ENCODE measurements at places on chromosomes 5 and 9.

DNA sequence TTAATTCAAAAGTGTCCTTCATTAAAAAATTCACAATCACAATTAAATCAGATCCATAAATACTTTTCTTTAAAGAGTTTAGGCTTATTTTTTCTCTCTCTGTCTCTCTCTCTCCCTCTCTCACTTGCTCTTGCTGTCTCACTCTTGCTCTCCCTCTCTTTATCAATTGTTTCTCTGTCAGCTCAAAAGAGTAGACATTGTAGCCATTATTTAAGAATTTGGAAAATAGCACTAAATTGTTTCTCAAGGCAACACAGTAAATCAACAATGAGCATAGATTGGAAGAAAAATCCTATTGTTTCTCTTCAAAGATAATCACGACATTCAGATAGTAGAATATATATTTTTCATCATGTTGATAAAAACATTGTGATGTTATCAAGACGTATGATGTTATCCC, 1114.0 kb downstream of the PTPRD start:
- DNase-seq = no peak

- DNase-seq = no peak
Observed at GRCh38 chr5:67028371-67028770, 168.2 kb downstream of the CD180 start.

GRCh38 chr5:87210076-87210475, 57.6 kb upstream of the RASA1 start:
- no peak for DNase-seq

DNA sequence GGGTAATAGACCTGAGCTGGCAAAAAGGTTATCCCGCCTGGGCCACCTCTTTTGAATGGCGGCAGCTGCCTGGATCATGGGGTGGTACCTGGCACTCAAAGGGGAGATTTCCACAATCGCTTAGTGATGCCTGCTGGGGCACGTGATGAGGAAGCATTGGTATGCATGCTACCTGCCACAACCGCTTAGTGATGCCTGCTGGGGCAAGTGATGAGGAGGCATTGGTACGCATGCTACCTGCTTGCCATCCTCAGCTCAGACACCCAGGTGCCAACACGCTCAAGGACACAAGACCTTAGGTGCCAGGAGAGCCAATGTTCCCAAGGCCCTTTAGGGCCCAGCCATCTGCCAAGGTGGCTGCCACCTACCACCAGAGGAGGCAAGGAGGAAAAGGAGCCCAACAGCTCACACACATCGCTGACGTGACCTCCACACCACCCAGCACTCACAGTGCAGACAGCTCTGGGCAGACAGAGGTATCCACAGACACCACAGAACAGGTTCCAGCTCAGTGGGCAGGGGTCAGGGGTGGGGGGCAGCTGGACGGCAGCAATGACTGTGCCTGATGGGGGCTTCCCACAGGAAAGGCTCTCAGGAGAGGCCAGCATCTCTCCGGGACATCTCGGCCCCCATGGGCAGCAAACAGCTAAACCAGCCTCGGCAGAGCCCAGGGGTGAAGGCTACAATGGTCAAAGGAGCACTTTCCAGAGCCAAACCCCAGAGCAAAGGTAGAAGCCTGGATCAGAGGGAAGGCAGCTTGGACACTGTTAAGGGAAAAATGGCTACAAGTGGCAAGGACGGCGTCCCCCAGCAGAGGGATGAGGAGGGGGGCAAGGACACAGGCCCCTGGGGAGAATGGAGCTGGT, 43.0 kb upstream of the SARDH start:
- DNase-seq = no peak

DNA sequence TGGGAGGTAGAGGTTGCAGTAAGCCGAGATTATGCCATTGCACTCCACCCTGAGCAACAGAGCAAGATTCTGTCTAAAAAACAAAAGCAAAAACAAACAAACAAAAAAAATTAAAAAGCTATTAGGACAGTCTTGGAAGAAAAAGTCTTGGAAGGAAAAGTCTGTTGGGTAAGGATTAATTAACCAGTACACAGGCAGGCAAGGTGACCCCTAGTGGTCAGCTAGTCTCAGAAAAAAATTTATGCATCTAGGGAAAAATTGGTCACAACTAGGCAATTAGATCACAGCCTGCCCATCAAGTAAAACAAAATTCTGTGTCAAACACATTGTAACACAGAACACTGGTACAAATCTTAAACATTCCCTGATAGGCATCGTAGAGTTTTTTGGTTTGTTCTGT, 6.7 kb upstream of the ANKRD18B start:
- DNase-seq = peak; percentile 35

GRCh38 chr5:68033961-68034571, 181.5 kb upstream of the PIK3R1 start:
- no peak for DNase-seq

GRCh38 chr5:18798058-18798457, 1163.8 kb downstream of the TAF11L14 start:
- no peak for DNase-seq

DNA sequence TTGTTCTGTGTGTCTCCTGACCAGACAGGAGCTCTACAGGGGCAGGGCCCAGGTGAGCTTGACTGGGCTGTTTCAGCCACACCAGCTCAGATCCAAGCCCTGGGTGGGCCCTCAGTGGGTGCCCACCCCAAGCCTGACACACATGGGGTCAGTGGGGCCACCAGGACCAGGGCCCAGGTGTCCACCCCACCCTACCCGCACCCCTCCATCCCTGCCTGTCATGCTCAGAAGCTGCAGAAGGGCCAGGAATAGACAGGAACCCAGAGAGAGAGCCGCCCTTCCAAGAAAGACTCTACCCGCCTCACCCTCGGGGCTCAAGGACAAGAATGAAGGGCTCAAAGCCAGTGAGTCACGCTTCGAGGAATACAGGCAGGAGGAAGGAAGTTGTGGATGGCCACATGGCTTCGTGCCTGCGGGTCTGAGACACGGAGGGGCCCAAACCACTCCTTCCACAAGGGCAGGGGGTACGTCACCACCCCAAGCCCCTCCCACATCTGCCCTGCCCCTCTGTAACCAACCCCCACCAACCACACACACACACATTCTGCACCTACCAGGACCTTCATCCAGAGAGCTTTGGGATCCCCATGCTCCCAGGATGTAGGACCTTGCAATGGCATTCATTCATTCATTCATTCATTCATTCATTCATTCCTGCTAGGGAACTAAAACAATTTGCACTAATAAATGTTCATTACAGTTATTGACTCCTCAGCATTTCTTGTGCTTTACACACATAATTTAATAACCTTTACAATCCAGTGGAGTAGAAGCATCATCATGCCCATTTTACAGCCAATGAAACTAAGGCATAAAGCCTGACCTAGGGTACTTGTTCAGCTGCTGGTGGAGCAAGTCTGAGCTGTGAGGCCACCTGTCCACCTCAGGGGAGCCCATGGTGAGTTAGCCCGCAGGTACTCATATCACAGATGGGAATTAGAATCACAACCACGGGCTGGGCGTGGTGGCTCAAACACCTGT, 55.9 kb upstream of the STXBP1 start:
- DNase-seq = peak; percentile 90

GRCh38 chr9:80968611-80969010, 720.7 kb downstream of the TLE1 start:
- peak; percentile 75 for DNase-seq

- DNase-seq = no peak
Observed at GRCh38 chr5:33611877-33612276, 171.1 kb downstream of the TARS1 start.

- peak; percentile 42 for DNase-seq
Observed at GRCh38 chr9:83199240-83199639, 136.3 kb upstream of the RASEF start.

GRCh38 chr9:137485343-137486140, 26.4 kb upstream of the NSMF start:
- DNase-seq = no peak

- DNase-seq = no peak
Observed at GRCh38 chr5:131996210-131997025, 15.0 kb downstream of the ACSL6 start.

DNA sequence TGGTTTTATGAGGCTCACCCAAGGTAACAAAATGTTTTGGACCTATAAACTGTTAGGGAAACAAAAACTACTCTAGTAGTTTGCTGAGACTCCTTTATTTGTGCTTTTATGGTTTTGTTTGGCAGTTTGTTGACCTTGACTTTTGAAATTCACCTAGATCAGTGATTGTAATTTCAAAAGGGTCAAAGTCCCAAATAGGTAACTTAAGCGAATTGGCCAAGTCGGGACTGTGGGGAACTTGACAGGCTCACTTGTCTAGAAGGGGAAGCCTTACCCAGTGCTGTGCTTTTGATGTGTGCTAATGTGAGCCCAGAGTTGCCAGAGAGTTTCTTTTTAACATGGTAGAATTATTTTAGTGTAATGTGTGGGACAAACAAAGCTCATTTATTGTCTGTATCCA, 87.2 kb upstream of the SGCD start:
- no peak for DNase-seq

DNA sequence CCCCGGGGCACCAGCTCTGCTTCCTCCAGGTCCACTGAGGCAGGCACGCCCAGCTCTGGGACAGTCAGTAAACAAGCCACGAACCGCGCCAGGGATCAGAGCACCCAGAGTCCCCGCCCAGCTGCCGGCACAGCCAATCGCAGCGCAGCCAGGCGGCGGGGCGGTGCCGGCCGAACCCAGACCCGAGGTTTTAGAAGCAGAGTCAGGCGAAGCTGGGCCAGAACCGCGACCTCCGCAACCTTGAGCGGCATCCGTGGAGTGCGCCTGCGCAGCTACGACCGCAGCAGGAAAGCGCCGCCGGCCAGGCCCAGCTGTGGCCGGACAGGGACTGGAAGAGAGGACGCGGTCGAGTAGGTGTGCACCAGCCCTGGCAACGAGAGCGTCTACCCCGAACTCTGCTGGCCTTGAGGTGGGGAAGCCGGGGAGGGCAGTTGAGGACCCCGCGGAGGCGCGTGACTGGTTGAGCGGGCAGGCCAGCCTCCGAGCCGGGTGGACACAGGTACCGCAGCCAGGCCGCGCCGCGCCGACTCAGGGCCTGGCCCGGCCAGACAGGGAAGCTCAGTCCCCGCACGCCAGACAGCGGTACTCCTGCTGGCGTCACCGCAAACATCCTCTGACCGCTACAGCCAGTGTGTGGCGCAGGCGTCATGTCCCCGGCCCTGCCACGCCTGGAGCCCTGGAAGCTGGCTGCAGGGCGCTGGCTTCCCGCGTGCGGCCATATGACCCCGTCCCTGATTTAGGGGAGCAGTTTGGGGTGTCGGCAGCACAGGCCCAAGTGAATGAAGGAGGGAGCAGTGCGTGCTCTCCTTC, at the start of gene CTSL:
Gene CTSL, plus strand, starts transcription at position 220 of the 810 bp plus-strand sequence. CDS start 1,485 bp downstream, outside the sequence.
- peak; percentile 77 for DNase-seq

DNA sequence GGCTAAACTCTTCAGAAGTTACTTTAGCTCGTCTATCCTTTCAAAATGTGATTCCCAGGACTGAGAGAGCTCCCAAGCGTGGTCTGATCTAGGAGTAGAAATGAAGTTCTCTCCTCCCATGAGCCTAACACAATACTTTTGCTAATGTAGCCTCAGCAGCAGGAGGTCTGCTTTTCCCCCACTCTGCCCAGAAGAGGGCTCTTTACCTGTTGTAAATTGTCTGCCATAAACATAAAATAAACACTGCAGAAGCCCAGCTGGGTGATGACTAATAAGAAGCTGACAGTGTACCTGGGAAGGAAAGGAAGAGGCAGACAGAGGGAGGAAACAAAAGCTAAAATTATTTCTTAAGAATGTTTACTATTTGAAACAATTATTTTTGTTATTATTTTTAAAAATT, 15.4 kb downstream of the SLC36A3 start:
- DNase-seq = no peak

DNA sequence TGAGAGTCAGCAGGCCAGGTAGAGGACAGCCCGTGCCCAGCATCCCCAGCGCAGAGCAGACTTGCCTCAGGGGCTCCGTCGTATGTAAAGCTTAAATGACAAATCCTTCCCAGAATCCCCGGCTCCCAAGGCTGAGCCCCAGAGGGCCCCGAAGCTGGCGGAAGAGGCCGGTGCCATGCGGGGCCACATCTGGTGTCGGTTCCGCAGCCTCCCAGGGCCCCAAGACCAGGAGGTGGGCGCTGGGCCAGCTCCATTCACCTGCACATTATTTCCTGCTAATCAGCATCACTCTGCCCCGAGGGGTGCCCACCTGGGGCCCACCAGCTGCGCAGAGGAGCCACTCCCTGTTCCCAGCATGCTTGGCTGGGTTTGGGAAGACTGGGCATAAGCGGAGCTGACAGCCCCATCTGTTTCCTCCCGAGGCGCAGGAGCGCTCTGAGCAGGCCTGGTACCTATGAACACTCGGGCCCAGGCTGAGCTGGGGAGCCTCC, 124.0 kb upstream of the PPP1R26 start:
- no peak for DNase-seq

DNA sequence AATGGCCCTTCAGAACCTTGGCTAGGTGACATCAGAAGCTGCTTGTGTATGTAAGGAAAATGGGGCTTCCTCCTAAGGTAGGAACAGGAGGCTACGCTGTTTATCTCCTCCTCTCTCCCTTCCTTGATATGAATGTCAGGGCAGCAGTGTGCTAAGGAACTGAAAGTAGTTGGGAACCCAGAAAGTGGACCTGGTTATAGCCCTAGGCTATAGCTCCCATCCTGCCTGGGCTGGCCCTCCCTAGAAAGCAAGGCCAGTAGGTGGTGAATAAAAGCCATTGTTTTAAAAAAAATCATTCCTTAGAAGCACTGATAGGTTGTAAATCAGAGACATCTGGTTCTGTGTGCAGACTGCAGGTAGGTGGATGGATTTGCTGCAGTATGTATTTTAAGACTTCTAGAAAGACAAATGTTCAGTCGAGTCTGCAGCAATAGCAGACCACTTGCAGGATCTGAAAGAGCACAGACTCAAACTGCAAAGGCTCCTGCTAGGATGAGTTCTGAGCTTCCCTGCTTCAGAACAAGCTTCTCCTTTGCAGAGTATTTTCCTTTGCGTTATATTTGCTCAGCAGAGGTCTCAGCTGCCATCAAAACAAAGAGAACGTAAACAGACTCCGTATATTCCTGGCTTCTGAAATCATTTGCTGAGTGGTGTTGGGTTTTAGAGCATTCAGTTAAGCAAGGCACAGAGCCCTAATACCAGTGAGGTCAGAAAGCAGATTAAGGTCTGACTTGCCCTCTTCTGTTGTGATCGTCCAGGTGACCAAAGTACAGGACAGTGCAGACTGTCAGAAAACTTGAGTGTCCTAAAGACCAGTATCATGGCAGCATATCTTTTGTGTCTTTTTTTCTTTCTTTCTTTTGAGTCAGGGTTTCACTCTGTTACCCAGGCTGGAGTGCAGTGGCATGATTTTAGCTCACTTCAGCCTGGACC, 20.1 kb upstream of the CFAP157 start:
- DNase-seq = no peak

GRCh38 chr9:89637787-89638186, 33.0 kb downstream of the GADD45G start:
- no peak for DNase-seq

- DNase-seq = no peak
Observed at GRCh38 chr9:93009337-93010015, 49.0 kb upstream of the SUSD3 start.

- DNase-seq = no peak
Observed at GRCh38 chr5:41935544-41935943, 10.5 kb downstream of the FBXO4 start.
